ENCODE measurements at places on chromosomes 5 and 9.

DNA sequence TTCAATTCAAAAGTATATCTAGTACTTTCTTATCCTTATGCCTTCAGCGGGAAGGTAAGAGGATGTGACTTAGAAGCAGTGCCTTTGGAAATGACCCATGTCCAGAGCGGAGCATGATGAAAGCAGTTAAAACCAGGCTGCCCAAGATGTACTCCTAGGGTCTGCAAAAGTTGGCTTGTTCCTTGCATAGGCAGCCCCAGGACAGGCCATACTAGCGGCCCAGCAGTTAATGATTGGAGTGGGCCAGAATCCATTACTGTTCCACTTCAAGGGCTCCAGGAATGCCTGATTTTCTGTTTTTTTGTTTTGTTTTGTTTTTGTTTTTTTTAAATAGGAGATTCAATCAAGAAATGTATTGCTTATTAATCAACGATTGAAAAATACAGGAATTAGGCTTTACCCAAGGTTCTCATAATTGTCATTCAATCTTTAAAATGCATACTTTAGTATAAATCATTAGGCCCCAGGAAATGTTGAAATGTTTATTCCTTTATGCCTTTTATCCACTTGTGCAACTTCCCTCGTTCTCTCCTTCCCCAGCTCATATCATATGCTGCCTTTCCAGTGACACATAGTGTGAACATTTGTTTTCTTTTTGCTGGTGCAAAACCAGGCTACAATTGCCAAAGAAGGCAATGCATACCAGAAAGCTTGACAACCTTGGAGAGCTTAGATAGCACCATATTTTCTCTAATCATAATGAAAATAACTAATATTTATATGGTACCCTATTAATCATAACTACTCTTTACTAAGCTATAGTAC lies 190.8 kb downstream of the ARHGEF28 start:
- DNase-seq: no peak

- peak; percentile 17 for DNase-seq
Observed at GRCh38 chr5:112146323-112147226, 272.5 kb downstream of the EPB41L4A start.

- DNase-seq: no peak
Observed at GRCh38 chr5:167582283-167582682, 709.2 kb upstream of the WWC1 start.

DNA sequence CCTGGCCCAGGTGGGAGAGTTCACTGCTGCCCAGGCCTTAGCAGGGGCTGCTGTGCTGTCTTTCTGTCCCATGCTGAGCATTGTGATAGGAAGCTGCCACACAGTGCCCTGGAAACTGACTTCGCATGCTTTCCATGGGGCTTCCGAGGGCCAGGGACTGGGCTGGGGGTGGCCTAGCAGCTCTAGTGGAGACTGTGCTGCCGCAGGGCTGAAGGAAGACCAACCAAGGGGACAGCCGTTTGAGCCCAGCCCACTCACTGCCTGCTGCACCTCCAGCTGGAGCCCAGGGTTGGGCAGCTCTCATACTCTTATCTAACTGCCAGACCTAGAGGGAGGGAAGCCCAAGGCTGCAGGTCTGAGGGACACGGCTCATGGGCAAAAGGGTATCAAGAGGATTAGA lies 79.2 kb downstream of the RGS3 start:
- no peak for DNase-seq

- no peak for DNase-seq
Observed at GRCh38 chr5:56941981-56942380, 9.9 kb downstream of the MIER3 start.

DNA sequence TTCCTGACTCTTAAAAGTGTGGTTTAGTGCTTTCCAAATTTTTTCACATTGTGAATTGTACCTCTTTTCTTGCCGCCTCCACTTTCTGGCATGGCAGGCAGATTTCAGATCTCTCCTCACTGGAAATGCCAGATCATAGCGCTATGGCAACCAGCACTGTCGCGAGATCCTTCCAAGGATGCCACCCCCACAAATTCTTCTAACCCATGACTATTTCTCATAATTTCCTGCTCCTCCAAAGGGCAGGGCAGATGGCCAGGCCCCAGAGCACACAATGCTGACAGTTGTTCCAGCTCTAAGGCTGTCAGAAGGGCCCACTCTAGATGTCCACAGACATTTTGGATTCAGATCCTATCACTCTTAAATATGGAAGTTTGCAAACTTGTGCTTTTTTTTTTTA lies 446.2 kb upstream of the RIOK2 start:
- DNase-seq: no peak

DNA sequence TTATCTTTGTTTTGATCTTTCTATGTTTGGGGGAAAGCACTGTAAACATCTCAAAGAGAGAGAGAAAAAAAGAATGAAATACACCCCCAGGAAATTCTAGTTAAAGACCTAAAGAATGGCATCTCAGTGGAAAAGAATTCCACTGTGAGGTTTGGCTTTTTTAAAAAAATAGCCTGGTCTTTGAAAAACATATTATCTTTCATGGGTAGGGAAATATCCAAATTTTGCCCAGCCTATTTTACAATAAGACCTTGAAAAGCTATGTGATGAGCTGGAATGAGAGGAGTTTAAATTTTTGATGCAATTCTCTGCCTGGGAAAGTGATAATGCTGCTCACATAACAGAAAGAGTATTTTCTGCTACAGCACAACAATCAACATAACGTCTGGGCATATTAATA lies 348.1 kb upstream of the WWC1 start:
- no peak for DNase-seq

GRCh38 chr9:12833701-12834100 lies 58.9 kb downstream of the LURAP1L start:
- DNase-seq: no peak

DNA sequence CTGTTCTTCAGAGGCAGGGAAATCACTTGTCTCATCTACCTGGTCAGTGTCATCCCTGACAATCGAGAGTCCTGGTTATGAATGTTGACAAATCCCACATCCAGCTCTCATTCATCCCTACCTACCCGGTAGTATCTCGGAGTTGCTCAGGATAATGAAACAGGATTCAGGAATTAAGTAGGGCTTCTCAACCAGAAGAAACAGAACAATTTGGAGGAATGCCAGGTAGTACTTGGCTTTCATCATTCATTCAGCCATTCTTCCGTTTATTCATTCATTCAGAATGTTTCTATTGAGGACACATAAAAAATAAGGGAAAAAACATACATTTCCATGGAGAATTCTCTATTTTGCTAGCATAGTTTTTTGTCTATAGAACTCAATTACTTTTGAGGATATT lies 195.0 kb downstream of the ARHGEF28 start:
- DNase-seq: no peak

- DNase-seq: no peak
Observed at GRCh38 chr9:74556685-74557084, 59.5 kb downstream of the RORB start.

- DNase-seq: no peak
Observed at GRCh38 chr5:50822761-50823160, 156.3 kb downstream of the PARP8 start.

DNA sequence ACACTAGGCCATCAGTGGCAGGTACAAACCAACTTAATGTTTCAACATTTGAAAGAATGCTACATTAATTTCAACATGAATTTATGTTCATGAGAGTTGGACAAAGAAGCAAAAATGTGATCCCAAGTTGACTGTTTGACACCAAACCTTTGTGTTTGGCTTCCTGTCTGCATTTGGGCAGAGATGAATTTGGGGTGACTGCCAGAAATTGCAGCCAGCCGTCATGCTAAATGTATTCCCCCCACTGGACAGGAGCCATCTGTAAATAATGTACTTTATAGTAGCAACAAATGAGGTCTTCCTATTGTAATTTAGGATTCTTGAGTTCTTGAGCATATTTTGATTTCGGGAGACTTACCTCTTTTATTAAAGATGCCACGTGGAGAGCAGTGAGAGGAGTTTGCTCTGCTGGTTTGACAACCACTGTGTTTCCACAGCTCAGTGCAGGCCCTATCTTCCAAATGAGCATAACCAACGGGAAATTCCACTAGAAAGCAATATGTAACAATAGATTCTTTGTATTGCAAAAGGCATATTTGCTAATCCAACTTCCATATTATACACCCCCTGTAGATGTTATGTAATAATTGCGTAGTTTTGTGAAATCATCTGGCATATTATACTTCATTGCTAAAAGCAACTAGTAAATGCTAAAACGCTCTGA lies 27.6 kb downstream of the ALDH1A1 start:
- no peak for DNase-seq

DNA sequence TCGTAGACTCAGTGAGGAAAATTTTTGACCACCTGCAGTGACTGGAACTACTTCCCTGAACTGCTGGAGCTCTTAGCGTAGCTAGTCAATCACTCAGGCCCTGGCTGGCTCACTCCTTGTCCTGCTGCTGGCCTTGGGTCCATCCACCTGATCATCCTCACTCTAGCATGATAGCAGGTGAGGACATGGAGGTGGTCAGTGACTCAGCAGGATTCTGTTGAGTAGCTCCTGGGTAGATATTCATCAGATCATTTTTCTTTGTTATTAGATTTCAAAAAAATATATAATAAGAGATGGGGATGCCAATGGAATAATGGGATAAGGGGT lies 25.0 kb upstream of the SEMA4D start:
- DNase-seq: no peak

DNA sequence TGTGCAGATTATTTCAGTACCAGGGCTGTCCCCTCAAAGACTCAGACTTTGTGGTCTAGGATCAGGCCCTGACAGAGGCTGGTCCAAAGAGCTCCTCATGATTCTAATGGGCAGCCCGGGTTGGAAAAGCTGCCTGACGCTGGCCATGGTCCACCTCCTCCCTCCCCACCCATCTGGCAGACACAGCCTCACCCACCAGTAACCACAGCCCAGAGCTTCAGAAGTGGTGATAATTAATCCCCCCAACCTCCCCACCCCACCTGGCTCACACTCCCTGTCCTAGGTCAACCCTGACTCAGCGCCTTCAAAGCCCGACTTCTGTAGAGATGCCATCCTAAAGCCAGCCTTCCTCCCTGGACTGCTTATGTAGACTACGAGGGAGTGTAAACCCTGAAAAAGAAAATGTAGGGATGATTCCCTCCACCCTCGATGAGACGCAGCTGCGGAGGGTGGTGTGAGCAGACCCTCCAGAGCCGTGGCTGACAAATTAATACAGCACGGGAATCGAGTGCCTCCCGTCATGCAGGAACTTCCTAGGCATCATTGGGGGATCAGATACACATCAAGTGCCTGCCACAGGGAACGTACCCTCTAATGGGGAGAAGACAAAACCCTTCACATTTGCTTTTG lies 7.0 kb downstream of the UBE2QL1 start:
- DNase-seq: no peak

DNA sequence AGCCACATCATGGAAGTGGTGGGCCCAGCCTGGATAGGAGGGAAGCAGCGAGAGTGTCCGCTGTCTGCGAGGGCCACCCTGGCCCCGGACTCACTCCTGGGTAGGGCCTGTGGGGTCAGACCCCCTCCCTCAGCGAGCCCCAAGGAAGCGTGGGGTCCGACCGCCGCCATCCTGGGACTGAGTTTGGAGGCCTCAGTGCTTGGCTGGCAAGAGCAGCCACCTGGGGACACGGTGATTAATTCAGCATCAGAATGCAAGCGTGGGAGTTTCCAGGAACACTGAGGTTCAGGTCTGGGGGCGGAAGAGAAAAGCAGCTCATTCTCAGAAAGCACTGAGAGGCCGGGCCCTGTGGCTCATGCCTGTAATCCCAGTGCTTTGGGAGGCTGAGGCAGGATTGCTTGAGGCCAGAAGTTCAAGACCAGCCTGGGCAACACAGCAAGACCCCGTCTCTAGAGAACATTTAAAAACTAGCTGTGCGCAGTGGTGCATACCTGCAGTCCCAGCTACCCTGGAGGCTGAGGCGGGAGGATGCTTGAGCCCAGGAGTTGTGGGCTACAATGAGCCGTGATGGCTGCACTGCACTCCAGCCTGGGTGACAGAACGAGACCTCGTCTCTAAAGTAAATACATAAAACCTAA lies 18.3 kb upstream of the CAMSAP1 start:
- DNase-seq: peak; percentile 58

GRCh38 chr5:173969167-173970049 lies 19.6 kb upstream of the C5orf47 start:
- DNase-seq: no peak

- no peak for DNase-seq
Observed at GRCh38 chr5:53335115-53335514, 145.3 kb upstream of the FST start.

DNA sequence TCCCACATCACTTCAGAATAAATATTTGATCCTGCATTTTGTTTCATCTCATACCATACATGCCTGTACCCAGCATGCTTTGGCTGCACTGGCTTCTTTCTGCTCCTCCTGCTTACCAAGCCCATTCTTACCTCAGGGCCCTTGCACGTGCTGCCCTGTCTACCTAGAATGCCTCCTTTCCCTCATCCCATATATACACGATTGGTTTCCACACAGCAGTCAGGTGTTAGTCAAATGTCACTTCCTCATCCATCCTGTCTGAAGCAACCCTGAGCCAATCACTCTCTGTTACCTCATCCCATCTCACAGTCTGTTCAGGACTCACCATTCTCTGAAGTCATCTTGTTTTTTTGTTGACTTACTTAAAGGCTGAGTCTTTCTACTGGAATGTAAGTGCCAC lies 30.3 kb downstream of the CAST start:
- DNase-seq: no peak

DNA sequence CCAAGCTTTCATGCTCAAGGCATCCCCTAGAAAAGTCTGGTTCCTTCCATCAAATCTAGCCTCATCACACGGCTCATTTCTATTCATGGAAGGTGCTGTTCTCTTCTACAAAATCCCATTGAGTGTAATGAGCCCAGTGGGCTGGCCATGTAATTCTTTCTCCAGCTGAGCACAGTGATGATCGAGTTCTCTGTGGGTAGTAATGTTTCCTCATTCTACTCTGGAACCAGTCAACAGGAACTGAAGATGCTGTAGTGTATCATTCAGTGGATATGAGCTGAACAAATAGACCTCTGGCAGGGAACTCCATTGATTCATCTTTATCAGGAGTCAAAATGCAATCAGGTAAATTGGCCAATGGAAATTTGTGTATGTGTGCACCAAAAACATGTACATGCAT lies 149.2 kb downstream of the LRRC70 start:
- DNase-seq: no peak

- no peak for DNase-seq
Observed at GRCh38 chr5:112586596-112587062, 151.1 kb upstream of the APC start.

GRCh38 chr5:95617057-95617456 lies 2.8 kb upstream of the GPR150 start:
- DNase-seq: no peak

- no peak for DNase-seq
Observed at GRCh38 chr5:14595189-14595588, 13.6 kb downstream of the OTULINL start.

- DNase-seq: no peak
Observed at GRCh38 chr9:14741369-14741768, 18.8 kb upstream of the CER1 start.

Measured in stimulated activated CD4-positive, alpha-beta T cell treated with anti-CD3 and anti-CD28 coated beads, Interleukin-4, amount 100 ng/mL, for 4 hours (primary cell).